ENCODE measurements at places on chromosomes 2 and 18. TPM values are rescaled to one million over a fixed set of nuclear protein-coding genes. Genes with fewer than 3 reads are reported as not detected.

RFX8 gene
- total RNA-seq: not detected

DPYSL5 gene
- not detected for total RNA-seq

PARD6G gene
- total RNA-seq: 8.2 TPM

IL1RN gene
- 0.39 TPM for total RNA-seq

RAPGEF4 gene
- total RNA-seq: not detected

SLC5A7 gene
- not detected for total RNA-seq

ASIC4 gene
- total RNA-seq: 0.17 TPM

ZNF521 gene
- not detected for total RNA-seq

TRIM54 gene
- total RNA-seq: not detected

IL1B gene
- total RNA-seq: 5.5 TPM

STON1 gene
- 0.42 TPM for total RNA-seq

PRKAG3 gene
- total RNA-seq: not detected

FLACC1 gene
- total RNA-seq: 1.1 TPM

SFXN5 gene
- 8.0 TPM for total RNA-seq

TMEM37 gene
- 0.17 TPM for total RNA-seq

NOSTRIN gene
- total RNA-seq: 0.44 TPM

UPP2 gene
- not detected for total RNA-seq

Measured in MCF 10A (cell line).